ENCODE measurements at places on chromosomes 11 and 22. TPM values are rescaled to one million over a fixed set of nuclear protein-coding genes. Genes with fewer than 3 reads are reported as not detected.

DNA sequence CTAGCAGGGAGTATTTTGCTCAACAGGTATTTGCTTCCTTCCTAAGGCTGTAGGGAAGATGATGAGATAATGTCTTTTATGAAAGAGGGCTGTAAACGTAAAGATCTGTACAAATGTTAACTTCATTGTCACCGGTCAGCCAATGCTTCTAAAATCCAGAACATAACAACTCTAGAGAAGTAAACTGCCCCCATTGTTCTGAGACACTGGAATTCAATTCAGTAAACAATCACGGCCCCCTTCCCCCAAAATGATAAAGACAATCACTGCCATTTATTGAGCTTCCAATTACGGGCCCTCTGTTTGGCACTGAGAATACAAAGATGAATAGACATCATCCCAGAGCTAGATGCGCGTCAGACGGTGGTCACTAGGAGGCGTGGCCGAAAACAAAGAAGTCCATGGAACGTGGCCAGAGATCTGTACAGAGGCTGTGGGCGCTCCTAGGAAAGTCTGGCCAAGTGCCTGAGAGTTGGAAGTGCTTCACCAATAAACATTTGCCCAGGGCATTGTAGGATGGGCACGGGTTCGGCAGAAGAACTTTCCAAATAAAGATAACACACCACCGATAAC is 576 bp downstream of the TMEM258 start:
- H3K4me3 ChIP-seq, result peak overlapping the region; percentile 82
- no peaks in the 10 kb centered on the region for H3K27me3 ChIP-seq
- peak overlapping the region; percentile 96 for H3K27ac ChIP-seq
- peaks cover 8% of the 10 kb centered on the region for H3K36me3 ChIP-seq

The SAA4 gene
- not detected for total RNA-seq

DNA sequence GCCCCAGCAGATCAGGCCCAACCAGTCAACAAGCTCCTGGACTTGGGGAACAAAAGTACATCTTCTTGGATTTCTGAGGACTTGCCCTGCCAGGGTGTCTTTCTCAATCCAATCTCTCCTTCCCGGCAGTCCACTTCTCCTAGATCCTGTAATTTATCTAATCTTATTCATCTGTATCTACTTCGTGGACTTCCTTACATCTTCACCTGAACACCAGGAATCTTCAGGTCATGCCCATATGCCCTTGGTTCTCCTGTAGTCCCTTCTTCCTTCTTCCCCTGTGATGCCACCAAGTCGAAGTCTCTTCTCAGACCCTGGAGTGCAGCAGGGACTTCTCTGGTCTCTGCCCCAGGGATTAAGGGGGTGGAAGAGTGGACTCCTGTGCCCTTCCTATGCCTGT is 100.3 kb downstream of the ZNF280B start:
- DNase-seq, result no peak
- no peaks in the 10 kb centered on the region for H3K27me3 ChIP-seq
- H3K27ac ChIP-seq, result no peak overlapping the region
- H3K4me1 ChIP-seq, result no peaks in the 10 kb centered on the region
- H3K36me3 ChIP-seq, result no peaks in the 10 kb centered on the region
- H3K4me3 ChIP-seq, result no peak overlapping the region

DNA sequence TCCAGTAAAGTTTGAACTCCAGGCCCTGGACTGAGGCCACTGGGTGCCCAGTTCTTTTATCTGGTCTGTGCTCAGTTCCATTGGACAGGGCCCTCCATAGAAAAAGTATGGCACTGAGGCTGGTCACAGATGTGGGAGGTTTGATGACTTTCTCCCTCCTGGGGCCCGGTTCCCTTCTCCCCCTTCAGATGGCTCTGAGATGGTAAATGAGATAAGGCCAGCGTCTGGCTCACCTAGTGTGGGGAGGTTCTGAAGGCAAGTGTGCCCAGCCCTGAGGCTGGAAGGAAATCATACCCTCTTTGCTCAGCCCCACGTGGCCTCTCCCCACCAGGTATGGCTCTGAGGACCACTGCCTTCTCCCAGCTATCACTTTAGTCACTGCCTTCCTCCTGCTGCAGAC is 1.5 kb upstream of the CLDN5 start:
- no peaks in the 10 kb centered on the region for H3K27me3 ChIP-seq
- H3K4me1 ChIP-seq, result no peaks in the 10 kb centered on the region
- H3K36me3 ChIP-seq, result no peaks in the 10 kb centered on the region

GRCh38 chr22:20566420-20567260 is 59.2 kb downstream of the MED15 start:
- H3K36me3 ChIP-seq, result peaks cover 39% of the 10 kb centered on the region
- H3K27me3 ChIP-seq, result no peaks in the 10 kb centered on the region
- peak overlapping the region; percentile 55 for H3K4me3 ChIP-seq
- DNase-seq, result no peak
- peak overlapping the region; percentile 53 for H3K27ac ChIP-seq

Measured in naive thymus-derived CD4-positive, alpha-beta T cell (primary cell).